ENCODE measurements at places on chromosomes 13 and 19.

DNA sequence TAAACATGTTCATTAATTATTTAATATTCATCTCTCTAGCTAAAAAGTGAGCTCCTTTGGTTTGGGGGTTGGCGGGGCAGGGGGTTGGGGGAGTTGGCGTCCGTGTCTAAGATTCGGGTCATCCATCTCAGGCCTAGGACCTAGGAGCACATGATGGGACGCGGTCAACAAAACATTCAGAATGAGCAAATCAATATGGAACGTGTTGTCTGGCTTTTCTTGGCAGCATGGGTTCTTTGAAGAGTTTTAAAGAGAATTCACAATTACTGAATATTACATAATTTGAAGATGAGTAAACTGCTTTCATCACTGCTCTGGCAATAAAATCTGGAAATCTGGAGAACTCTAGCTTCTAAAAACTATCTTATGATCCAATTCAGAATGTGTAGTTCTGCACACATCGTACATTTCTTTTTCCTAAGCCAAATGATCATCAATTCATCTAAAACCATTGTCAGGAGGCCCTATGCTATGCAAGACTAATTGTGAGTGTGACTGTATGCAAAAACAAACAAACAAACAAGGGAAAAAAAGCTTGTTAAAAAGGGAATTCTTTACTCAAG is 5.4 kb upstream of the ARGLU1 start:
- no peak for DNase-seq

DNA sequence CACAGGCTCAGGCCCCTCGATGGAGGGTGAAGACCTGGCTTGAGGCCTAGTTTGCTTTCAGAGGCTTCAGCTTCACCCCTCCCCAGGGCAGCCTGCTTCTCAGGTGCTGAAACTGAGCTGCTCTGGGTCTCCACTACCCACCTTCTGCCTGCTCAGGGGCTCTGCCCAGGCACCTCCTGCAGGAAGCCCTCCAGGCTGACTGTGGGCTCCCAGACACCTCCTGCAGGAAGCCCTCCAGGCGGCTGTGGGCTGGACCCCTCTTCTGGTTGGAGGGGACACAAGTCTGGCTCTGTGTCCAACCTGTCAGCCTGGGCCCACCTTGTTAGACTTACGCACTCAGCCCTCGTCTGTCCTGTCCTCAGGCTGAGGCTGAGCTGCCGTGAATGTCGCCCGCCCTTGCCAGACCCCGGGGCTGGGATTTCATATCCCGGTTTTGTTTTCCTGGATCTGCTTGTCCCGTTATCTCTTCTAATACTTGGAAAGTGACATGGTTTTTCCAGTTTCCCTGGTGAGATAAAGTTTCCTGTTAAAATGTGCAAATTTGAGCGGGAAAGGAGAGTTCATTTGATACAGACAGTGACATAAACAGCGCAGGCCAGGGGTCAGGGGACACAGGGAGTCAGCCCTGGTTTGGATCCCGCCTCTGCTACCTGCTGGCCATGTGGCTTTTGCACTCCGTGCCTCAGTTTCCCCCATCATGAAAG is 20.8 kb upstream of the MISP start:
- DNase-seq, result no peak

DNA sequence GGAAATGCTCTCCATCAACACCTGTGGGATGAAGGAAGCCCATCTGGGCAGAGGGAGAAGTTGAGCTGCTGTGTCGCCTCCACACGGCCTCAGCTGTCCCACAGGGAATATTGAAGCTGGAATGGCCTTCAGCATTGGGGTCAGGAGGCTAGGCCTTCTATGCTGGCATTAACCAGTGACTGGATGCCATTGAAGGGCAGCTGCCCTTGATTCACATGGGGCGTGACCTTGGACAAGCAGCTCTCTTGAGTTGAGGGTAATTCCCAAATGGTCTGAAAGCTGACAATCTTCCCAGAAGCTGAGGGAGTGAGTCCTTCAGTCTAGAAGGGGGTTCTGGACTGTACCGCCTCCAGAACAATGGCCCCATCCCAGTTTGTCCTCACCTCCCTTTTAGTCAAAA is 6.7 kb downstream of the BCL3 start:
- DNase-seq, result no peak

DNA sequence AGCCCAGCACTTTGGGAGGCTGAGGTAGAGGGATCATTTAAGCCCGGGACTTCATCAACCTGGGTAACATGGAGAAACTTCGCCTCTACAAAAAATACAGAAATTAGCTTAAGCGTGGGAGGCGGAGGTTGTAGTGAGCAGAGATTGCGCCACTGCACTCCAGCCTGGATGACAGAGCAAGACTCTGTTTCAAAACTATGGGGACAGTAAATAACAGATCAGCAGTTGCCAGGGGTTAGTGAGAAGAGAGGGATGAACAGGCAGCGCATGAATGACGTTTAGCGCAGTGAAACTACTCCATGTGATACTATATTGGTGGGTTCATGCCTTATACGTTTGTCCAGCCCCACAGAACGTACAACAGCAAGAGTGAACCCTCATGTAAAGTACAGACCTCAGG is 7.1 kb upstream of the ICAM3 start:
- no peak for DNase-seq

DNA sequence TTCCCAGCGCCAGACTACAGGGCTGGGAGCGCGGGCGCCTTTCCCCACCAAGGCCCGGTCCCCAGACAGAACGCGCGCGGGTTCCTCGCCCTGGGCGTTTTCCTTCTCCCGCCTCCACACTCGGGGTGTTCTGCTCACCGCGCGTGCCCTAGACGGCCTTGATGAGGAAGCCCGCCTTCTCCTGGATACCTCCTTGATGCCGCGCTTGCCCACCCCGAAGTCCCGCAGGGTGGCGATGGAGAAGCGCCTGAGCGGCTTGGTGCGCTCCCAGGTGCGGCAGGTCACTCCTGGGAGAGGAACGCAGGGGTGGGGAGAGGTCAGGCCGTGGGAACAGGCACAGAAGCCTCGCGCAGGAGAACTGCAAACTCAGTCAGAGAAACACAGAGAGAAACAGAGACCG is 34.8 kb downstream of the CYP2B6 start:
- DNase-seq, result no peak

GRCh38 chr19:49976496-49976895 is 15.5 kb upstream of the SIGLEC11 start:
- no peak for DNase-seq
